Activated naive CD4-positive, alpha-beta T cell treated with anti-CD3 and anti-CD28 coated beads, Interleukin-2, amount 50 U/mL, for 72 hours (primary cell): ENCODE measurements at places on chromosomes 12 and 14.
A peak's percentile ranks its signal among the peaks of the same experiment; 100 is the strongest.

DNA sequence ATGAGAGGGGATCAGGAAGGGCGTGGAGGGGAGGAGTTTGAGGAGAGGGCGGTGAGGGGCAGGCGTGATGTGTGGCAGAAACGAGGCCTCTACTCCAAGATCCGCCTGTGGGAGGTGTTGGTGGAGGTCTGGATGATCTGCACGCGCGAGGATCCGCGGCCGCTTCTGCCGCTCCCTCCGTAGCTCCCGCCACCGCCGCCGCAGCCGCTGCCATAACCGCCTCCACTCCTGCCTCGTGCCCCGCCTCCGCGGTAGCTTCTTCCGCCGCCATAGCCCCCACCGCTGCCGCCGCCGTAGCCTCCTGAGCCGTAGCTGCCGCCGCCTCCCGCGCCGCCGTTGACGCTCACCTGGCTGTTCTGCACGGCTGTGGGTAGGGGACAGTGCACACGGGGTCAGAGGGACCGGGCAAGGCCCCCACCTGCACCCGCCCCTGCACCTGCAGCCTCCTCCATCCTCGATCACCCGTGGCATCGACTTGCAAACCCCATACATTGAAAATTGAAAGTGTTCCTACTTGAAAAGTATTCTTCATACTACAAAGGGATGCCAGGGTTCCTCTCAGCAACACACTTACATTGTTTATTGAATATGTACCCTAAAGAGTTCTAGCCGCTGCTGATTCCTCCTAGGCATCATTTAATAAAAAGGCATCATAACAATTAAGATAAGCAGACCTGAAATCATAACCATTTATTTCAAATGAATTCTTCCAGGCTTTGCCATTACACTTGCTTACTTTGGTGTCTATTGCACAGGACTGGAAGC lies 11.1 kb upstream of the KRT1 start:
- no peak for DNase-seq

- peak; percentile 63 for DNase-seq
These were observed 4.5 kb upstream of the IRF2BPL start for GRCh38 chr14:77032844-77033621.

DNA sequence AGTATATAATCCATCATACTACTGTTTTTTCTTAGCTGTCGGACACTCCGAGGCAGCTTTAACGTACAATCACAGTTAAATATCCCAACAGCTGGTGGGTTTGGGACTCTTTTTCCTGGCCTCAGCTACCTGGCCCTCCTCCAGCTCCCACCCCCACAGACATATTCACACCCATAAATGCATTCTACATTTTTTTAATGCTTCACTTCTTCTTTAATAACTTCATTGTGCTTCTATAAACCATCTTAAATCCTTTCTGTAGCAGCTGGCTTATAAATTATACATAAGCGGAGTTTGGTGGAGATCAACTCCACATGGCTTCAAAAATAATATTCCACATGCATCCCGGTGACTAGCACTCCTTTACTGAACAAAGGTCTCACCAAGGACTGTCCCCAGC lies 33.3 kb downstream of the TDG start:
- DNase-seq = no peak

DNA sequence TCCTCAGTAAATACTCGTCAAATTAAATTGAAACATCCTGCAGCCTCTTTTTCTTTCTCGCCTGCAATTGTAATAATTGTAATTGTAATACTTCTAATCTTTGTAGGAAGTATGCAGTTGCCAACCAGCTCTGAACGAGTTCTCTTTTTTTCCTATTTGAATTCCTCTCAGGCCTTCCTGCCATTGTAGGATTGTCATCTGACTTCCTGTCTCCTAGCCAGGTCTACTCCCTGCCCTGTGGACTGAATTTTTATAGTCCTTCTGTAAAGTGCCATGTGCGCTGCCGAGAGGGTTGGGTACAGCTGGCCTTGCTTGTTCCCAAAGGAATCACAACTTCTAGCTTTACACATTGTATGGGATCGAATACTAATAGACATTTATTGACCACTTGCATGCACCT lies 183.3 kb downstream of the SSPN start:
- no peak for DNase-seq

DNA sequence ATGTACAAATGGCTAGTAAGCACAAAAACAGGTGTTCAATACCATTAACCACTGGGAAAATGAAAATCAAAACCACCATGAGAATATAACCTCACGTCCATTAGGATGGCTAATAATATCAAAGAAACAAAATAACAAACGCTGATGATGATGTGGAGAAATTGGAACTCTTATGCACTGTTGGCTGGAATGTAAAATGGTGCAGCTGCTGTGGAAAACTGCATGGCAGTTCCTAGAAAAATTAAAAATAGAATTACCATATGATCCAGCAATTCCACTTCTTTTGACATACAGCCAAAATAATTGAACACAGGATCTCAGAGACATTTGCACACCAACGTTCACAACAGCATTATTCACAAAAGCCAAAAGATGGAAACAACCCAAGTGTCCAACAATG lies 51.5 kb downstream of the TMPRSS12 start:
- DNase-seq = no peak

- no peak for DNase-seq
These were observed 27.8 kb downstream of the ANKRD9 start for GRCh38 chr14:102481791-102482238.

GRCh38 chr12:92434607-92435025 lies 268.2 kb upstream of the PLEKHG7 start:
- no peak for DNase-seq

DNA sequence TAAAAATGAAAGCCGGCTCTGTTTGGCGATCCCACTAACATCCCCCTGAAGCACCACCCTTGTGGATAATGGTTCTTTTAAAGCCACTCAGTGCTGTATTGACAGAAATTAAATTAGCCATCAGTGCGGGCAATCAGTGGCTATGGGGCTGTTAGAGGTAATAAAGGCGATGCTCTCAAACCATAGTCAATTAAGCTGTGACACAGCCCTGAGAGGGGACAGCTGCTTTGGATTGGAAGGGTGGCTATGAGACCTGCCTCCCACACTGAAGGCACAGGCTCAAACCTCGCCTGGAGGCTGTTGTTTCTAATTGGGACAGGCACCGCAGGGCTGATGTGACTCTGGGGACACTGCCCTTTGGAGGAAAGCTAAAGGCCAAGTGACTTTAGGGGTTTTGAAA lies 562.2 kb downstream of the VRK1 start:
- DNase-seq = no peak

DNA sequence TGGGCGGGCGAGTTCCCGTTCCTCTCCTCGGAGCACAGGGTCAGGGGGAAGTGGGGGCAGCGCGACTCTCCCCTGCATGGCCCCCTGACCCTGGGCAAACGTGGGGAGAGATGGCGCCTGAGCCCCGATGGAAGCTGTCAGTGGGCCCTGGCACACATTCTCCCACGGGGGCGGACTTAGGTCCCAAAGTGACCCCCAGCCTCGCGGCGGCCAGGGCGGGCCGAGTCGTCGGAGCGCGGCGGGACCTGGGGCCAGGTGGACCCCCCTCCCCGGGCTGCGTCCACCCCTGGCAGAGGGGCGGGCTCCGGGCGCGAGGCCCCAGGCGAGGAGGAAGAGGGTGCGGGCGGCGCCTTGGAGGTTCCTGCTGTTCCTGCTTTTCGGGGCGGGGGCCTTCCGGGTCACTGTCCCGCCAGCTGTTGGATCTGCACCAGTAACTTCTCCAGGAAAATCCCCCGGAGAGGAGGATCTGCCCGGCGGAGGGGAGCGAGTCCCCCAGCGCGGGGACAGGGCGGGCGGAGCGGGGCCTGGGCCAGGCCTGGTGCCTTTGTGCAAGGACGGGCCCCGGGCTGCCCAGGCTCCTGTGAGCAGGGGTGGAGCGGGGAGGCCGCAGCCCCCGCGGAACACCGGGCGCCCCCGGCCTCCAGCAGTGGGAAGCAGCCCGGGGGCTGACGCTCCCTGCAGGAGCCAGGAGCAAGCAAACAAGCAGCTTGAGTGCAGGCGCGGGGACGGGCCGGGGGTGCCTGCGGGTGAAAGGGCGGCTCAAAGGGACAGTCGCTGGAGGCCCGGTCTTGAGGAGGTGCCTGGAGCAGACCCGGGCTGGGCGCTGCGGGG lies 15.3 kb downstream of the TNFAIP2 start:
- no peak for DNase-seq

GRCh38 chr12:107287436-107288413 lies 194.4 kb upstream of the CRY1 start:
- peak; percentile 30 for DNase-seq

- DNase-seq = peak; percentile 72
These were observed 1.4 kb upstream of the FOS start for GRCh38 chr14:75277008-75277814.

- no peak for DNase-seq
These were observed 337.9 kb upstream of the KITLG start for GRCh38 chr12:88918161-88918560.

DNA sequence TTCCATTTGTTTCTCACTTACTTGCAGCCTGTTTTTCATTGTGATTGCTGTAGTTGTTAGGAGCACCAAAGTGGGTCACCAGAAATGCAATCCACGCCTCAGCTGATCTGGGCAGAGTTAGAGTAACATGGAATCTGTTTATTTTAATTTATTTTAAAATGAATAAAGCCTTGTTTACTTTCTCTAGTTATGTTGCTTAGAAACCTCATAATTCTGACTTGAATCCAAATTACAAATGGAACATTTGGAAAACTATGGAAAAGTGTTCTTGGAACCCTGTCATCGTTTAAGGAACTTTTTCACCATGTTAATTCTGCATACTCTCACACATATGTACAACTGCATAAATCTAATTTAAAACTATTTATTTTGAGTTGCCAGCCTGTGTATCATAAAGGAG lies 92.2 kb upstream of the DAAM1 start:
- DNase-seq = no peak

DNA sequence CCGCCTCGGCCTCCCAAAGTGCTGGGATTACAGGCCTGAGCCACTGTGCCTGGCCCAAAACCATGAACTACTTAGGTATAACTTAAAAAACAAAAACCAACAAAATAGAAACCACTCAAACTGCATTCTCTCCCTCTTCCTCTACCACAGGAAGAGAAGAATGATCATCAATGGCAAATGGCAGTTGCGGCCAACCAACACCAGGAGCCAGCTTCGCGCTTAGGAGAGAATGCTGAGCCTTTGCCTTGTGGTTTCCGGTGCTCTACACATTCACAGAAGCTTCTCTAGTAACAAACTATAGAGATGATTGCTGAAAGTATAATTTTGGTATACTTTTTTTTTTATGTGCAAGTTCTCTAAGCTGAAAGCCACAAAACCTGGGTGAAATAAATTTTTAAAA lies 17.1 kb downstream of the CATSPERB start:
- DNase-seq = no peak

DNA sequence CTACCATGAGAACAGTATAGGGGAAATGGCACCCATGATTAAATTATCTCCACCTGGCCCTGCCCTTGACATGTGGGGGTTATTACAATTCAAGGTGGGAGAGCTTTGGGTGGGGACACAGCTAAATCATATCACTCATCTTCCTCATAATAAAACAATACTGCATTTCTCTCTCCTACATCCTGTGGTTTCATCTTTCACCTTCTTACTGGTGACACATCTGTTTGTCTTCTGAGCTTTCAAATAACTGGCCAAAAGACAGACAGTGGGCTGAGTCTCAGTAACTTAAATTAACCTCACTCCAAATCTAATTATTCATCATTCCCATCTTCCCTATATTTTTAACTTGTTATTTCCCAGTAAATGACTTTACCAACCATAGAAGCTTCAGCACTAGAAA lies 729.7 kb upstream of the USP15 start:
- DNase-seq = no peak

GRCh38 chr14:100827101-100828021 lies 1.4 kb downstream of the MEG3 start:
- DNase-seq = no peak

- DNase-seq = no peak
These were observed 43.7 kb downstream of the CCDC59 start for GRCh38 chr12:82314406-82314892.

DNA sequence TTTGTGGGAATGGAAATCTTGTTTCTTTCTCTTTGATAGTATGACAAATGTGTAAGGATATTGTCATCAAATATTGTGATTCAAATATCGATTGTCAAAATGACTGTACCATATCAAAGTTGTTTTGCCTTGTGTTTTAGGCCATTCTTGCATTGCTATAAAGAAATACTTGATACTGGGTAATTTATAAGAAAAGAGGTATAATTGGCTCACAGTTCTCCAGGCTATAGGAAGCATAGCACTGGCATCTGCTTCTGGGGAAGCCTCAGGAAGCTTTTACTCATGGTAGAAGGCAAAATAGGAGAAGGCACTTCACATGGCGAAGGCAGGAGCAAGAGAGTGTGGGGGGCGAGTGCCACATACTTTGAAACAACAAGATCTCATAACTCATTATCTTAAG lies 7.8 kb downstream of the TRMT5 start:
- DNase-seq = no peak

DNA sequence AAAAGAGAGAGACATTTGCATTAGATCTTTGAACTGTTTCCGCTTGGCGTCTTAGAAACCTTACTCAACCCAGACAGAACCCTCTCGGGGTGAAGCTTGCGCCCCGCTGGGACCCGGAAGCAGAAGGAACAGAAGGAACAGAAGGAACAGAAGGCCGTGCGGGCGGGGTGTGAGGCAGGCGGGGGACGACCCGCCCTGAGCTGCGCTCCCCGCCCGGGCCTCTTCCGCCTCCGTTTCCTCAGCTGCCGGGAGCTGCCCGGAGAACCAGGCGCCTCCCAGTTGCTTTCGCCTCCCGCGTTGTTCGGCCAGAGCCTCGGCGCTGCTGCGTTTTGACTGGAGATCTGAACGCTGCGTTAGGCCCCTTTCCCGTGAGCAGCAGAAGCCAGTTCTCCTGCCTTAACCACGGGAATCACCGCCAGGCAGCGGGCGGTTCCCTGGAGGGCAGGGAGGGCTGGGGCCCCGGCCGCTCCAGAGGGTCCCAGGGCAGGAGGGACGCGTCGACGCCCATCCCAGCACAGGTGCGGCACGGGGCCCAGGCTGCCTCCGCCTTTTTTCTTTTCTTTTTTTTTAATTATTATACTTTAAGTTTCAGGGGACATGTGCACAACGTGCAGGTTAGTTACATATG lies 19.3 kb upstream of the MMP17 start:
- no peak for DNase-seq

DNA sequence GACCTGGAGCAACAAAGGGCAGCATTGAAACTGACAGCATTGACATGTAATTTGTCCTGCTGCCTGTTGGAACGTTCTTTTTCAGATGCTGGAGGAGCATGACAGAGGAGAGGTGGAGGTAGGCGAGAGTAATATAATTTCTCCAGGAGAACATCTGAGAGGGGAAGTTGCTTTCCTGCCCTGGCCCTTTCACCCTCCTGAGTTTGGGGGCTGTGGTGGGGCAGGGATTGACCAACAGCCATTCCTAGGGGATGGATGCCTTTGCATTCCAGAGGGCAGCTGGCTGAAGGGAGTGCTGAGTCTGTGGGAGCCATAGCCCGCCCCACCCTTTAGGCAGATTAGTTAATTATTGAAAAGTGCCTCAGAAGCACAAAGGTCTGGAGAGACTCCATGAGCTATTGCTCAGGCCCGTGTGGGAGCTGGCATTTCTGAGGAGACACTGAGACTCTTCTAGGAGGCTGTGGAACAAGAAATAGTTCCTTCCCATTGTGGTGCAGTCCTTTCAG lies 73.5 kb downstream of the ARF6 start:
- DNase-seq = no peak

GRCh38 chr12:106750524-106750923 lies 24.0 kb upstream of the RIC8B start:
- DNase-seq = no peak

GRCh38 chr12:61538951-61539350 lies 721.3 kb upstream of the USP15 start:
- DNase-seq = no peak
